Stimulated activated CD8-positive, alpha-beta memory T cell treated with anti-CD3 and anti-CD28 coated beads, Interleukin-15, amount 100 ng/mL, for 4 hours (primary cell): ENCODE measurements at places on chromosomes 4 and X.

DNA sequence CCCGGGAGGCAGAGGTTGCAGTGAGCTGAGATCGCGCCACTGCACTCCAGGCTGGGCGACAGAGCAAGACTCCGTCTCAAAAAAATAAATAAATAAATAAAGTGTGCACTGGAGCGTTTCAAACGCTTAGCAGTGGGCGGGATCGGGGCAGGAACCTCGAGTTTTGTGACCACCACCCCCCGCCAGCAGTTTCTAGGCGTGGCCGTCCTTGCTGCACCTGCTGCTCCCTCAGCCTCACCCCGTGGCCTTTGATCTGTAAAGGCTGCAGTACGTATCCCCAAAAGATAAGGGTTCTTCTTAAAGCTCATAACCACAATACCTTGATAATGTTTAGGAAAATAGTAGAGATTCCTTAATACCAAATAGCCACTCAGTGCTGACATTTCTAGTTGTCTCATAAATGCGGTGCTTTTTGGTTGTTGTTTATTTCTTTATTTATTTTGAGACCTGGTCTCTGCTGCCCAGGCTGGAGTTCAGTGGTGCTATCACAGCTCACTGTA lies 33.2 kb downstream of the PCGF3 start:
- DNase-seq, result no peak

- no peak for DNase-seq
Observed at GRCh38 chrX:103630171-103630511, 1.4 kb downstream of the TCEAL1 start.

- DNase-seq, result no peak
Observed at GRCh38 chr4:128572778-128573241, 236.7 kb upstream of the JADE1 start.

DNA sequence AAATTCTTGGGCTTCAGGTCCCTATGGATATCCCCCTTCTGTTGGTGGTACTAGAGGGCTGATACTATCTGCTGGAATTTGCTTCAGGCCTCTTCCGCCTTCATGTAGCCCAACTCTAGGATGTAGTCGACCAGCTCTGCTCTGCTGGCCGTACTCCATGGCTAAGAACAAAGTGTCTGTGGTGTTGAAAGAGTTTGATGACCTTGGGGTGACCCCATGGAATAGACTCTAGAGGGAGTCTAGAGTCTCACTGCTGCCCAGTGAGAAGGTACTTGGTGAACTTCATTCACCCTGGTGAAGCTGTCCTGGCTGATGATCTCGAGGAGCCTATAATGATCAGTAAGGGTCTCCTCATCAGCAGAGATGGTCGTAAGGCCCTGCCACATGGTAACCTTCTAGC lies 11.7 kb downstream of the SOWAHB start:
- no peak for DNase-seq

GRCh38 chr4:161929956-161930355 lies 233.8 kb downstream of the FSTL5 start:
- no peak for DNase-seq

DNA sequence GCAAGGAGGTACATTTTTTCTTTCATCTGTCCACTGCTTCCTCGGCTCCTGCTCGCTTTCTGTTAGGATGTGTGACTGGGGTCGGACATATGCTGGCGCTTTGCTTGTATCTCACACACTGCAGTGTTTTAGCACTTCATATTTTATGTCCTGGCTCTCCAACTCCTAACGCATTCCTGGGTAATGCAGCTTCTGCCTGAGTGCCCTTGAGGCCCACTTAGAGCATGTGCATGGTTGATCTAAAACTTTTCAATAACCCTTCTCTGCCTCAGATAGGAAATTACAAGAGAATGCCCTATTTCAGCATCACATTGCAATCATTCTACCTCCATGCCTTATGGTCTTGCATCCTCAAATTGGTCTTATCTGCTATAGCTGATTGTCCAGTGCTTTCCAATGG lies 65.3 kb downstream of the NEIL3 start:
- no peak for DNase-seq

DNA sequence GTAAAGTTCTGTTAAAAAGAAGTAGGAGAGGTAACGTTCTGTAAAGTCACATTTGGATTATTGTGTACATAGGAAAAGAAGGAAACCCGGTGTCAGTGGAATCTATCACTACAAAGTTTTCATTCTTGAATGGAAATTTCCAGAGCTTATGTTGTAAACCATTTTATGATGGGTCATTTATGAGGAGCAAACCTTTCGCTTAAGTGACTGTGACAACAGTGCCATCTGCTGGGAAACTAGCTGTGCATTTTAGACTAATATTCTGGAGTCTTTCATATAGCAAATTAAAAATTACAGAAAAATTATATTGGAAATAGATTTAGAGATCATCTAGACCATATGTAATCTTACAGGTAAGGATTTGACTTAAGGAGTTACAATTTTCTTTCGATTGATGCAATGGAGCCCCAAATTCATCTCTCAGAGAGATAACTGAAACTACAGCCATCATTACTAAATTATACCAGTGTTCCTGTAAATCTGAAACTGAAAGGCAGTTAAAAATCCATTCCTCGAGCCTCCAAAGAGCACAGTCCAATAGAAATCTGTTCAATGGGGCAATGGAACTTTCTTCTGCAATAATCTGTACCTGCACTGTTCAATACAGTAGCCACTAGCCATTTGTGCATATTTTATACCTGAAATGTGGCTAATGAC lies 26.9 kb downstream of the ASB9 start:
- DNase-seq, result no peak

DNA sequence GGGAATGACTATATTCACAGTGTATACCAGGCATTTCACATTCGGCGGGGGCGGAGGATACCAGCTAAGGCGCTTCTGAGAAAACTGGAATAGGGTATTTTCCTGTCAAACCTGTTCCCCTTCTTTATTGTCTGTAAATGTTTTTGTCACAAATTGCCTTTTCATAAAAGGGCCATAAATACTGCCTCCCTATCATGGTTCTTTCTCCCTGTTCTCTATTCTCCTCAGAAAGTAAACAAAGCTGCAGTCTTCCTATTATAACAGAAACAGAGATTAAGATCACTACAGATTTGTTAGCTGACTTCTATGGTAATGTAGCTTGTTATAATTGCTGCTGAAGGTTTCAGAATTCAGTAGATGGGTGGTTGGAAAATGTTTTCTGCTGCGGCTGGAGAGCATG lies 32.2 kb downstream of the MID2 start:
- no peak for DNase-seq

- DNase-seq, result no peak
Observed at GRCh38 chrX:46864606-46865005, 27.8 kb downstream of the RP2 start.

DNA sequence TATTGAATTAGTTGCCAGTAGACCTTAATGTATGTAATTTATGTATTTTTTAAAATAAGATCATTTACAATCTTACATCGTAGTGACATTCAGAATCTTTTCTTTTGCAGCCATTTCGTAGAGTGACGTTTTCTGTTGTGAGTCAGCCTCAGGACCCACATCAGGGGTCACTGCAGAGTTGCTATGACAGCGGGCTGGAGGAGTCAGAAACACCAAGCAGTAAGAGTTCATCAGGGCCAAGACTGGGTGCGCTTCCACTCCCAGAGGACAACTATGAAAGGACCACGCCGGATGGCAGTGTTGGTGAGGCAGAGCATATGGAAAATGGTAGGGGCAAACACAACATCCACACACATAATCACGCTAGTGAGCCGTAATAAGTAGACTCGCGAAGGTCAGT lies 199.9 kb downstream of the PCDH7 start:
- DNase-seq, result no peak

DNA sequence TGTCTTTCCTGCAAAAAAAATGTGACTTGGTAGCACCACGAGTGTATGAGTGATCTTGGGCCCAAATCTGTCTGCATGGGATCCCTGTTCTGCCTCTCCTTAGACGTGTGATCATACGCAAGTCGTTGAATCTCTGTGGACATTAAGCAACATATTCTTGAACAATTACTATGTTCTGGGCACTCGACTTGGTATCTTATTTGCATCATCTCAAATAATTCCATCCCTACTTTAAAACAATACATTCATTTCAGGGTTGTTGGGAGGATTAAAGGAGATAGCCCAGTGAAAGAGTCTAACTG lies 145.4 kb upstream of the CPEB2 start:
- DNase-seq, result no peak

DNA sequence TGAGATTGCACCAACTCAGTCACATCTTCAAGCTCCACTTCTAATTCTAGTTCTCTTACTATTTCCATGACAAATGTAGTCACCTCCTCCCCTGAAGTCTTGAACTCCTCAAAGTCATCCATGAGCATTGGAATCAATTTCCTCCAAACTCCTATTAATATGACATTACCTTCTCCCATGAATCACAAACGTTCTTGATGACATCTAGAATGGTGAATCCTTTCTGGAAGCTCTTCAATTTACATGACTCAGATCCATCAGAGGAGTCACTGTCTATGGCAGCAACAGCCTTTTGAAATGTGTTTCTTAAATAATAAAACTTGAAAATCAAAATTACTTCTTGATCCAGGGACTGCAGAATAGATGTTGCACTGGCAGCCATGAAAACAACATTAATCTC lies 34.5 kb downstream of the GALNTL6 start:
- no peak for DNase-seq

DNA sequence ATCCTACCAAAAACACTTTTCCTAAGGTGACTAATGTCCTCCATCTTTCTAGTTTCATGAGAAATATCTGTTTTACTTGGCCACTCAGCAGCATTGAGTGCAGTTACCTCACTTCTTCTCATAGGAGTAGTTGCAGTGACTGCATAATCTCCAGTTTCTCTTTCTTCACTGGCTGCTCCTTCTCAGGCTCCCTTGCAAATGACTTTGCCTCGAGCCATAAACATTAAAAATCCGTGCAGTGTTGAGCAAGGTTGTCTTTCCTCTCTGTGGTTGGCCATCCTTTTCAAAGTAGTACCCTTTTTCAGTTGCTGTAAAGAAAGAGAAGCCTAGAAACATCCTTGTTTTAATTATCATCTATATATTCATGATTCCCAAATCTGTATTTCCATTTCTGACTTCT lies 10.2 kb upstream of the PRKG2 start:
- DNase-seq, result no peak

DNA sequence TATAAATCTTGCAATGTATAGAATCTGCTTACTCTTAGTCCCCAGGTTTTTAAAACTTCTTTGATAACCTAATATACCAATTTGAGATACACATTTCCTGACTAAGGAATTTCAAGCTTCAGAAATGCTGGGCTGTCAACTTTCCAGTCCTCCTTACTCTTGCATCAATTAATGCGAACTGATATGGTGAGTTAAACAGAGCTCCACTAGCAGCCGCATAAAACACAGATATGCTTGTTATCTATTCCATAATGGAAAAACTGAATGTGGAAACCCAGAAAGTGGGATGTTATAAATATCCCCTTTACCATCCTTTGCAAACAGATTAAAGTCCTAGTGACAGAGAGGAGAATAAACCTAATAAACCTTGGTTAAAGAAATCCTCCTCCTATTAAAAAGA lies 1913.7 kb downstream of the STIM2 start:
- no peak for DNase-seq

GRCh38 chr4:87108142-87108546 lies 112.3 kb downstream of the KLHL8 start:
- no peak for DNase-seq

DNA sequence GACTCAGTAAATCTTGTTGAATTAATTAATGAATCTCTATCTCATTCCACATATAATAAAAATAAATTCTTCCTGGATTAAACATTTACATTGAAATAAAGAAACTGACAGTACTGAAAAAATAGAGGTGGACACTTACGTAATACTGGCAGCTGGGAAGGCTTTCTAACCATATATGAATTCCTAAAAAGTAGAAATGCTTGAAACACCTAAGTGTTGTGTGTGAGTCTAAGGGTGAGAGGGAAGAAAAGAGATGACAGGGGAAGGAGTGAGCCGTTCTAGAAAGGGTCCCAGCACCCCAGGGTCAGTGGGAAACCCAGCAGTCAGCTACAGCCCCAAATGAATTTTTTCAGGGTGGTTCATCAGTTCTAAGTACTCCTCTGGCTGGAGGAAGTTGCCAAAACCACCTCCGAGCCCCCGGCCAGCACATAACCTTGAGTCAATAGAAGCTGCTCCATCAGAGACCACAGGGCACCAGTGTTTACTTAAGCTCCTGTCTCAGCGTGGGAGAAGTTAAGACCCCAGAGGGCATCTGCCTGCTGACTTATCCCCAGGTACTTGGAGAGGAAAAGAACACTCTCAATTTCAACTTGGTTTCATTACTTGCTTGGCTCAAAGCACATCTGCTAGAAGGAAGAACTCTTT lies 18.3 kb downstream of the GAB3 start:
- no peak for DNase-seq

DNA sequence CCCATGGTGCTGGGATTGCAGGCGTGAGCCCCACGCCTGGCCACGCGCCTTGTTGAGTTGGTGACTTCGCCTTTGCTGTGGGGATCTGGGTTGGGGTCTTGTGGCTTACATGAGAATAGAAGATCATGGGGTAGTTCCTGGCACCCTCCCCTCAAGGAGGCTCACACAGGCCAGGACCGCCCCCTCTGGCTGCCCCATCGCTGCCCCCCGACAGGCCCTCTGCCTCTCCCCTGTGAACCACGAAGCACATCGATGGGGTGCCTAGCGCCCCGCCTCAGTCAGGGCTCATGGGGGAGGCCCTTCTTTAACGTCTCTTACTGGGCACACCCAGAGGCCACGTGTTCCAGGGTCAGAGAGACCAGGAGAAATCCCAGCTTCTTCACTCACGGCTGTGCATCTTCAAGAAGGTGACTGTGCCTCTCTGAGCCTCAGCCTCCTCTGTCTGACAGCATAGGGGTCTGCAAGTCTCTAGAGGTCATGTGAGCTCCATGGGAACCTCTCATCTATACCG lies 23.6 kb upstream of the SPON2 start:
- no peak for DNase-seq

GRCh38 chrX:63439580-63439979 lies 88.4 kb upstream of the SPIN4 start:
- no peak for DNase-seq

GRCh38 chrX:115898382-115899001 lies 272.1 kb upstream of the AGTR2 start:
- no peak for DNase-seq

DNA sequence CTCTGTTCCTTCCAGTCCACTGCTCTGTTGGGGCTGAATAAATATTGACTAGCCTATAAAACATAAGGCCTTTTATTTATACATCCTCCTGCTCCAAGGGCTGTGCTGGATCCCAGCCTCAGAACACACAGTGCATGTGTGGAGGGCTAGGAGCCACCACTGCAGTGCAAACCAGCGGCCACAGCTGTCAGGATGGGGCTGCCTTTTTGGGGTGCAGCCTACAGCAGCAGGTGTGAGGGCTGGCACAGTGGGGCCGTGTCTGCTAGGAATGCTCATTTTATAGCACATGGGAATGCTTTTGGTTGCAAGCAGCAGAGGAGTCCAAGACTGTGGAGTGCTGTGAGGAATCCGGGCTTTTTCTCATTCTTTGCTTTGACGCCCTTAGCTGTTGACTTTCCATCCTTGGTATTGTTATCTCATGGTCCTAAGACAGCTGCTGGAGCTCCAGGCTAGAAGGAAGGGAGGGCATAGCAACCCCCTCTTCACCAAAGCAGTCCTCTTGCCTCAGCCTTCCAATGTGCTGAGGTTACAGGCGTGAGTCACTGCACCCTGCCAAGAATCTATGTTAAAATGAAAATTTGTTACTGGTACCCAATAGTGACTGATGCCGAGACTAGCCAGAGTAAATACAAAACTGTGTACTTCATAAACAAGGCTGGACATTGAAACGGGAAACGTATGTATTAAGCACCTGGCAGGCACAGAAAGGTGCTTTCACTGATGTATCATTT lies 334.3 kb upstream of the GATB start:
- DNase-seq, result no peak
